ENCODE measurements at places on chromosomes 16 and 17. TPM values are rescaled to one million over a fixed set of nuclear protein-coding genes. Genes with fewer than 3 reads are reported as not detected.

DNA sequence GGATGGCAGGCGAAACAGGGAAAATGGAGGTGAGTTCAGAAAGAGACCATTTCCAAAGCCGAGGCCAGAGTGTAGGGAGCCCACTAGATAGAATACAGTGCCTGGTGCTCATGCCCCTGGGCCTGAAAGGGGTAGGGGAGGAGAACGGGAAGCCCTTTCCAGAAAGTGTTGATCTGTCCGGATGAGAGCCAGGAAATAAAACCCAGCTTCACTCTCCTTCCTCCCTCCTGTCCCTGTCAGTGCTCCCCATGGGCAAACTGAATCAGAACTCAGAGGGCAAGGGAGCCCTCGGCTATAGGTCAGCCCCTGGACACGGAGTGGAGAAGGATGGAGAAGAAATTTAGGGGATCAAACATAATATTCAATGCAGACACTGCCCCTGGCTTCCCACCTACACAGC, 57.7 kb upstream of the RPL38 start:
- DNase-seq, result no peak

GRCh38 chr16:1940273-1941161, 2.5 kb downstream of the MSRB1 start:
- DNase-seq, result no peak

- no peak for DNase-seq
Observed at GRCh38 chr16:12017558-12017957, 41.0 kb downstream of the SNX29 start.

- DNase-seq, result no peak
Observed at GRCh38 chr17:32558326-32558955, 71.6 kb downstream of the CDK5R1 start.

- DNase-seq, result no peak
Observed at GRCh38 chr17:82856361-82856760, 16.5 kb upstream of the ZNF750 start.

ADCY7 gene
- total RNA-seq, result 115 TPM

TBC1D3K gene
- total RNA-seq, result not detected

MAP2K4 gene
- 33.0 TPM for total RNA-seq

ATP1B2 gene
- 3.1 TPM for total RNA-seq

GRCh38 chr17:29722411-29723198, 99.9 kb upstream of the CORO6 start:
- DNase-seq, result no peak
